Tibial nerve (tissue), 4 donors: ENCODE measurements at places on chromosomes 4 and X. TPM values are rescaled to one million over a fixed set of nuclear protein-coding genes. Genes with fewer than 3 reads are reported as not detected.

DNA sequence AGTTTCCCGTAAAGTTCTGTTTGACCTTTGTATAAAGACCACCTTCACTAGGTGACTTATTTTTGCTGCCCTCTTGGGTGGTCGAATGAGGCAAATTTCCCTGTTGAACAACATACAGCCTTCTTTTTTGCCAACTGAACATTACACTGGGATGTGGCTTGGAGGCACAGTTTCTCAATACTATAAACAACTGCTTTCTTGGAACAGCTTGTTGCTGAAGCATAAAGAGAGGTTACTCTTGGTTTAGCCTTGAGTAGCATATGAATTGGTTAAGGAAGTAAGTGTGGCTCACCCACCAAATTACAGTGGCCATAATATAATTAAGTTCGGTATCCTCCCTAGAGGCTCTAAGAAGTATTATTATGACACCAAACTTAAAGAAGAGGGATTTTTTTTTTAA is 40.0 kb downstream of the HHIP start:
- no peak overlapping the region for H3K4me3 ChIP-seq
- H3K27ac ChIP-seq, result no peak overlapping the region
- DNase-seq, result no peak
- H3K4me1 ChIP-seq, result no peaks in the 10 kb centered on the region
- H3K36me3 ChIP-seq, result no peaks in the 10 kb centered on the region

GRCh38 chr4:1862055-1862911 is 6.3 kb upstream of the LETM1 start:
- H3K4me3 ChIP-seq, result peak overlapping the region; percentile 29
- no peaks in the 10 kb centered on the region for H3K27me3 ChIP-seq
- H3K27ac ChIP-seq, result no peak overlapping the region

- H3K27me3 ChIP-seq, result no peaks in the 10 kb centered on the region
- H3K27ac ChIP-seq, result no peak overlapping the region
- no peak overlapping the region for H3K4me3 ChIP-seq
Observed at GRCh38 chr4:101328063-101328602, 19.2 kb downstream of the PPP3CA start.

DNA sequence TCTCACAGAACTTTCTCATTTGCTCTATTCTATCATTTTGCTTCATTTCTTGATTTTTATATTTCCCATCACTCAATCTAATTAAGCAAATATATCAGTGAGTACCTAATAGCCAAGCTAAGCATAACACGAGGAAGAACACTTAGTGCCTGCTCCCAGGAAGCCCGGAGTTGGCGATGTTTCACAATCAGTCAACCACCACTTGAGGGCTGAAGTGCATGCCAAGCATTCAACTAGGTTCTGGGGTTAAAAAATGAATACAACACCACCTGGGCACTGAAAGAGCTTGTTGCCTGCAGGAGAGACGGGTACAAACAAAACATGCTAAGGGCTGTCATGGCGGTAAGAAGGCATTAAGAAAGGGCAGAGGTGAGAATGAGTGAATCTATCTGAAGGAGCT is 47.5 kb downstream of the UCHL1 start:
- no peak overlapping the region for H3K4me3 ChIP-seq
- H3K27me3 ChIP-seq, result no peaks in the 10 kb centered on the region
- DNase-seq, result no peak
- H3K27ac ChIP-seq, result no peak overlapping the region
- no peaks in the 10 kb centered on the region for H3K36me3 ChIP-seq

GRCh38 chr4:76278583-76278982 is 27.1 kb downstream of the FAM47E start:
- H3K4me3 ChIP-seq, result no peak overlapping the region
- no peaks in the 10 kb centered on the region for H3K36me3 ChIP-seq
- H3K27ac ChIP-seq, result no peak overlapping the region
- no peaks in the 10 kb centered on the region for H3K4me1 ChIP-seq
- no peak for DNase-seq

DNA sequence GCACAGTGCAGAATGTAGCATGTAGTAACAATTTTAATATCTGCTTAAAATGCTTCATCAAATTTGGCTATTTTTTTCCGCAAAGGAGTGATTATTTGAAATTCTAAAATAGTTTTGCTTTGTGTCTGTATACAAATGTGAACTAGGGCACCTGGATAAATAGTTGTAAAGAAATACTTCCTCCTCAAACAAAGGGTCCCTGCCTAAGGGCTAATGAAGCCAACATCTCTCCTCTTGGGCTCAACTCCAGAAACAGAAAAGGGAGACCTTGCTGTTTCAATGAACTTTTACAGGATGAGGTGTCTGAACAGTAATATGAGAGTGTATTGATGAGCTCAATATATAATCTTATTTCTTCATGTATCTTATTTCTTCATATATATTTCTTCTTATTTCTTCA is 30.8 kb upstream of the SCOC start:
- H3K27me3 ChIP-seq, result no peaks in the 10 kb centered on the region
- no peak overlapping the region for H3K27ac ChIP-seq
- no peak overlapping the region for H3K4me3 ChIP-seq
- no peaks in the 10 kb centered on the region for H3K36me3 ChIP-seq
- H3K4me1 ChIP-seq, result peaks cover 12% of the 10 kb centered on the region
- DNase-seq, result no peak

DNA sequence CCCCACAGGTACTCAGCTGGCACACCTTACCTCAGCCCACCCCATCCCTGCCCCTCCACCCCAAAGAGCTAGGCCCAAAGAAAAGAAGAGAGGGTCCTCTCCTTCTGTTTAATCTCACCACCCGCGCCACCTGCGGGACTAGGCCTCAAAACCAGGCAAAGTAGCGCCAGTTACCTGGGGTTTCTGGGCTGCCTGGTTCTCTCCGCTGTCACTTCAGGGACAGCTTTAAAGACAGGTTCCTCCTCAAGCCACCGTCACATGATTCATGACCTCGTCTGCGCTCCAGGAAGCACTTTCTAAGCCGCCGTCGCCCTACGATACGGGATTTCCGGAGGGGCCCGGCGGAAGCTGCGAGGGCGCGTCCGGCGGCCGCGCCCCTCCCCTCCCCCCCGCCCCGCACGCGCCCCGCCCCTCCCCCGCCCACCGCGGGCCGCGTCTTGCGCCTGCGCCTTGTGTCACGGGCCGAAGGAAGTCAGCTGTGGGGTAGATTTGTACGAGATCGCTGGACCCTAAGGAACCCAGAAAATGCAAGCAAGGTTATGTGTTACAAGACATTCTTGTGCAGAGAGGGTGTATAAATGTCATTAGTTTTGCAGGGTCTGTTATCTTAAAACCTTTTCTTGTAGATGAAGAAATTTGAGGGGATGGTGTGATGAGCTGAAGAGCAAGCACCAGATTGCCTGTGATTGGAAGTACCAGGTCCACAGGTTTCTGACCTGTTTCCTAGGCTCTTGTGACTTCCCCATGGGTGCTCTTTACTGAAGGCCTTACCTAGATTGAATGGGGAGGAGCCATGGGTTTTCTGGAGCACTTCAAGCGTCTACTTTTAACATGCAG is at the start of gene LAMTOR3:
LAMTOR3 (minus strand) TSS at position 267 of the 837 bp plus-strand sequence. CDS start 464 bp downstream, outside the sequence.
- H3K27me3 ChIP-seq, result no peaks in the 10 kb centered on the region
- H3K4me3 ChIP-seq, result peak within 1 kb of the TSS; percentile 95
- H3K36me3 ChIP-seq, result peaks cover 1% of the 10 kb centered on the region

DNA sequence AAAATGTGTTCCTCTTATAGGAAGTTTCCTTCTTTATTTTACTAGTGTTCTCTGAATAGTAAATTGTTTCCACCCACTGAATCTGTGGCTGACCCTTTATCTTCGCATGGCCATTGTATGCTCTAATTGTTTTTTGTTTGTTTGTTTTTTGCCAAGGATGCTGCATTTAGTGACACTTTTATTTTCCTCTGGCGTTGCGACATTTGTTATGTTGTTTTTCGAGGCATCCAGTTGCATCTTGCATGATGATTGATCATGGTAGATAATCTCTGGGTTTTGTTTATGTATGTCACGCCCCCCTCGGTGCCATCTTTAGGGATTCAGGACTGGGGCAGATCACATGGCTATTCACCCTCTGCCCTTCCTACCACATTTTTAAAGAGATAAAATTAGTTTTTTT is 2.2 kb downstream of the NMU start:
- no peak for DNase-seq
- no peak overlapping the region for H3K27ac ChIP-seq
- no peaks in the 10 kb centered on the region for H3K27me3 ChIP-seq
- no peak overlapping the region for H3K4me3 ChIP-seq
- H3K4me1 ChIP-seq, result peaks cover 27% of the 10 kb centered on the region

- DNase-seq, result no peak
- no peaks in the 10 kb centered on the region for H3K36me3 ChIP-seq
- no peak overlapping the region for H3K27ac ChIP-seq
- H3K4me1 ChIP-seq, result no peaks in the 10 kb centered on the region
- no peaks in the 10 kb centered on the region for H3K27me3 ChIP-seq
Observed at GRCh38 chr4:74490736-74491135, 45.8 kb downstream of the AREG start.

DNA sequence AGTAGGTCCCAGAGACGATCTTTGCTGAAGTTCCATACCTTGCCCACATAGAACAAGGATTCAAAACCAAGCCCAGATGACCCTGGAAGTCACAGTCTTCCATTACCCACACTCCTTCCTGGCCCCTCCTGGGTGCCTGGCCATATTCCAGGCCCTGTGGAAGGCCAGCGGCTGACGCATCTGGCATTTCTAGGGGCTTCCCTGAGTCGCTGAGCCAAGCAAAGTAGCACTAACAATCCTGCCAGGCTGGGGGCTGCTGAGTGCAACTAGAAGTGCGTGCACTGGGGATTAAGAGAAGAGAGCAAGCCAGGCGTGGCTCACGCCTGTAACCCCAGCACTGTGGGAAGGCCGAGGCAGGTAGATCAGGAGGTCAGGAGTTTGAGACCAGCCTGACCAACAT is 175.2 kb upstream of the CPEB2 start:
- no peak overlapping the region for H3K4me3 ChIP-seq
- H3K27me3 ChIP-seq, result no peaks in the 10 kb centered on the region
- H3K27ac ChIP-seq, result no peak overlapping the region
- H3K36me3 ChIP-seq, result no peaks in the 10 kb centered on the region

DNA sequence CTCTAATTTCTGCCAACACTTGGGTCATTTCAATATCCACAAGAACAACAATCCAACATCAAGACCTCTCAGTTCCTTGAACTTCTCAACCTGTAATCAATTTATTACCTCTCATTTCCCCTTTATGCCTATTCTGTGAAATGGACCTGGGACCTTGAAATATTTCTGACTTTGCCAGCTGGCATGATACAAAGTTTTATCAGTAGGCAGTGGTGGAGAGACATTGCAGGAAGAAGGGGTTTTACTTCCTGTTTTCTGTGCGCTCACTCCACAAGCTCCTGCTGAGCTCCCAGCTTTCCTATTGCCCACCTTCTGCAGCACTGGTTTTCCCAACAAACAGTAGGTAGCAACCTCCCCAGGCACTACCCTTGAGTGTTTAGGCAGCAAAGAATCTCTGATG is 3.5 kb upstream of the ARHGEF6 start:
- H3K36me3 ChIP-seq, result no peaks in the 10 kb centered on the region
- H3K4me3 ChIP-seq, result no peak overlapping the region
- H3K27ac ChIP-seq, result no peak overlapping the region
- no peaks in the 10 kb centered on the region for H3K27me3 ChIP-seq
- no peaks in the 10 kb centered on the region for H3K4me1 ChIP-seq

- H3K27ac ChIP-seq, result no peak overlapping the region
- no peak overlapping the region for H3K4me3 ChIP-seq
- H3K36me3 ChIP-seq, result no peaks in the 10 kb centered on the region
Observed at GRCh38 chrX:19791562-19791961, 95.8 kb downstream of the SH3KBP1 start.

GRCh38 chrX:70434914-70435586 is 9.6 kb upstream of the DLG3 start:
- peak overlapping the region; percentile 32 for H3K27ac ChIP-seq
- peaks cover 4% of the 10 kb centered on the region for H3K4me1 ChIP-seq
- H3K27me3 ChIP-seq, result peaks cover 11% of the 10 kb centered on the region
- H3K4me3 ChIP-seq, result peak overlapping the region; percentile 68
- H3K36me3 ChIP-seq, result no peaks in the 10 kb centered on the region

DNA sequence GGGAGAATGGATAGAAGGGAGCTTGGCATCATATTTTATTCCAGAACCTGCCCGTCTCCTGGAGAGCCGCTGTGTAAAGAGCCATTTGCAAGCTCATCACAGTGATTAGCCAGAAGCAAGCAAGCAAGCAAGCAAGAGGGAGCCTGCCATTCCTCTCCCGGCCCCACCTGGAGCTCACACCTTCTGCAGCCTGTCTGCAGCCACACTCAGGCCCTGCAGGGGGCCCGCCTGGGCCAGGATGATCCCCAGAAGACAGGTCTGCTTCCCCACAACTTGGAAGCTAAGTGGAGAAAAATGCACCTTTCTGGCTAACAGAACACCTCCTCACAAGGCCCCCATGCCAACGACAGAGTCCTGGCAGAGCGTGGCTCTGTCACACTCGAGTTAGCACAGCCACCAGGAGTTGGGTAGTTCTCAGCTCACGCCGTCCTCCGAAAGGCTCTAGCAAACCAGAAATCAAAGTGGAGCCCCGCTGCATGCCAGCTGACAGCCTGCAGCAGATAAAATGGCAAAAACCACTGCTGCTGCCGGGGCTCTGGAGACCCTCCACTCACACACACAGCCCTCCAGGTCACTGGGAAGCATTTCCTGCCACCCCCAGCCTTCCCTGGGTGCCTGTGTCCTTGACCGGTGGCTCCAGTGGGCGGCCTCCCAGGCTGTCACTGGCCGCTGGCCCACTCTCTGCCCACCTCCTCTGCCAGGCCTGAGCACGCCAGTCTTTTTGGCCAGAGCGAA is 54.9 kb downstream of the DCTD start:
- no peaks in the 10 kb centered on the region for H3K27me3 ChIP-seq
- H3K27ac ChIP-seq, result no peak overlapping the region
- no peak overlapping the region for H3K4me3 ChIP-seq
- H3K4me1 ChIP-seq, result no peaks in the 10 kb centered on the region
- DNase-seq, result no peak

- H3K4me1 ChIP-seq, result no peaks in the 10 kb centered on the region
- no peak for DNase-seq
- no peak overlapping the region for H3K27ac ChIP-seq
- no peaks in the 10 kb centered on the region for H3K27me3 ChIP-seq
- H3K4me3 ChIP-seq, result no peak overlapping the region
- no peaks in the 10 kb centered on the region for H3K36me3 ChIP-seq
Observed at GRCh38 chrX:37752281-37752680, 27.6 kb upstream of the CYBB start.

- no peaks in the 10 kb centered on the region for H3K36me3 ChIP-seq
- no peaks in the 10 kb centered on the region for H3K27me3 ChIP-seq
- H3K4me1 ChIP-seq, result no peaks in the 10 kb centered on the region
- no peak for DNase-seq
Observed at GRCh38 chr4:152988721-152989553, 52.8 kb downstream of the FHDC1 start.

- no peaks in the 10 kb centered on the region for H3K27me3 ChIP-seq
- no peak overlapping the region for H3K4me3 ChIP-seq
- H3K4me1 ChIP-seq, result no peaks in the 10 kb centered on the region
- DNase-seq, result no peak
- no peaks in the 10 kb centered on the region for H3K36me3 ChIP-seq
Observed at GRCh38 chrX:16589211-16589610, 60.7 kb upstream of the S100G start.

Gene TMEM156
- 8.6 TPM for total RNA-seq

Gene TMEM128
- 19.2 TPM for total RNA-seq

Gene SLC10A4
- 0.90 TPM for total RNA-seq

Gene FAM9B
- total RNA-seq, result not detected

Gene PPP4R3C
- not detected for total RNA-seq

Gene FAAH2
- 0.22 TPM for total RNA-seq

Gene SPARCL1
- 516 TPM for total RNA-seq
